ENCODE measurements at places on chromosomes 6 and 20.

GRCh38 chr6:31978831-31979230 lies 3.0 kb upstream of the C4A start:
- DNase-seq, result no peak

GRCh38 chr6:10481101-10481500 lies 40.0 kb upstream of the GCNT2 start:
- no peak for DNase-seq

- no peak for DNase-seq
Measured at GRCh38 chr6:5482619-5483018, 221.3 kb downstream of the FARS2 start.

DNA sequence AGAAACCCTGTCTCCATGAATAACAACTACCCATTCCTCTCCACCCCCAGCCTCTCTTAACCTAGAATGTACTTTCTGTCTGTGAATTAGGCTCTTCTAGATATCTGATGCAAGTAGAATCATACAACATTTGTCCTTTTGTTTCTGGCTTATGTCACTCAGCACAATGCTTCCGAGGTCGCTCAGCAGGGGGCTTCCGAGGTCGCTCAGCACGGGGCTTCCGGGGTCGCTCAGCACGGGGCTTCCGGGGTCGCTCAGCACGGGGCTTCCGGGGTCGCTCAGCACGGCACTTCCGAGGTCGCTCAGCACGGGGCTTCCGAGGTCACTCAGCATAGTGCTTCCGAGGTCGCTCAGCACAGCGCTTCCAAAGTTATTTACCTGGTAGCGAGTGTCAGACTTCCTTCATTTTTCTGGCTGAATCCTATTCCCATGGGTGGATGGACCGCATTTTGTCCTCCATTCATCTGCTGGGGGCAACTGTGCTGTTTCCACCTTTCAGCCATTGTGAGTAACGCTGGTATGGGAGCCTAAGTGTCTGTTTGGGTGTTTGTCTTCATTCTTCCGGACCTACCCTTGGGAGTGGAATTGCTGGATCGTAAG lies 31.0 kb upstream of the BHLHE23 start:
- DNase-seq, result no peak

- no peak for DNase-seq
Measured at GRCh38 chr6:137323860-137324259, 104.7 kb upstream of the IFNGR1 start.

DNA sequence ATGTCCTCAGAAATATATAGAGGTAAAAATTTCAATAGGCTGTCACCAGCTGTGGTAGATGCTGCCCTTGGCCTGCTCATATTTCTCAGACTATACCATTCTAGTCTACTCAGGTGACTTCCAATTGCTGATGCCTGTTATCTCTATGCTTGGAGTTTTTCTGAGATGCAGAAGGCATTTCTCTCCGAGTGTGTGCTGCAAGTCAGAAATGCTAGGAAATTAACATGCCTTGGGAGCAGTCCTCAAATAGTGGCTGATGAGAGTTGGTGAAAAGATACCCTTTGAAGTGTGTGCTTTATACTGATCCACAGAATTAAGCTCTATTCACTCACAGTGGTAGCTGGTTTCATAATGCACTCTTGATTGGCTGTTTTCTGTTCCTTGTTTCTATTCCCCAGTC lies 43.2 kb upstream of the PKIB start:
- no peak for DNase-seq

GRCh38 chr20:12531626-12532025 lies 477.1 kb upstream of the SPTLC3 start:
- no peak for DNase-seq

GRCh38 chr6:156686301-156686994 lies 90.7 kb upstream of the ARID1B start:
- DNase-seq, result peak; percentile 45

DNA sequence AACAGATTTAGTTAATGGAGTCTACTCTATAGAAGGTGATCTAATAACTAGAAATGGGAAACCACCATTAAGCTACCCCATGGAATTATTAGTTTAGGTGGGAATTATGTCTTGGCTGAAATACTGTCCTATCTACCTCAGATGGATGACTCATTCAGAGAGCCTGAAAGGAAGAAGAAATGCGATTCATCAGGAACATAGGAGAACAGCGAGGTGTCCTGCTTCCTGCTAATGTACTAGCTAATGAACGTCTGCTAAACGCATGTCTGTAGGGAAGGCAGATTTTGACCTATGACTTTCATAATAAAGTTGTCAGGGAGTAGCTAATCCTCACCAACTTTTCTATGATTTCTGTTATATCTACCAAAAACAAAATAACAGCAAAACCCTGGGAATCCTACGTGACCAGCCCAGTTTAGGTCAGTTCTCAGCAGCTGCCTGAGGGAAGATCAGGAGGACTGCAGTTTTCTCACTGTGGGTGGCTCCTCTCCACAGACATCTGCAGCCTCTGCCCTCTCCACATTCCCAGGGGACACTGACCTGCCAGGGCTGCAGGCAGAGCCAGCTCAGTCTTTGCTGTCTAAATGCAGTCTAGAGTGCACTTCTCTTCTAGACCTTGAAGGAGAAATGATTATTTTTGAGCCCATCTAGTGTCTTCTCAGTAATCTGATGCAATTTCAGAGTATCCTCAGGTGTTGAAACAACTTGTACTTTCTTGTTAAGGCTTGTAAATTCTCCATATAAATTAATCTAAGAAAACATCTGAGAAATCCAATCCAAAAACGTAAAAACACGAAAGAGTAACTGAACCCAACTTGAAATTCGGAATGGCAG lies 18.1 kb upstream of the SFT2D1 start:
- peak; percentile 56 for DNase-seq

DNA sequence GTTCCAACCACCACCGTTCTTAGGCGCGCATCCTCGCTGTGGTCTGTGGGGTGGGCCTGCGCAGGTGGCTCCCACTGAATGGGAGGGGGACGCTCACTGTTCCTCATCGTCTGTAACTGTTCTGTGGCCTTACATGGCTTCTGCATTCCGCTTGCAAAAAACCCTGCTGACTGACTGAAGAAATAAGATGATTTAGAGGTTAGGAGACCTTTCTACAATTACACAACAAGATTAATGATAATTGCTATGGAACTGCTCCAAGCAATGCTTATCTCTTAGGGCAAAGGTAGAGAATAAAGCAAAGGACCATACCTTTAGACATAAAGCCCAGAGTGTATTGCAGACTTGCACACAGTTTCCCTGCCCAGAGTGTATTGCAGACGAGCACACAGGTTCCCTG lies 14.4 kb upstream of the DACT2 start:
- no peak for DNase-seq

- DNase-seq, result no peak
Measured at GRCh38 chr20:62401331-62401779, 5.7 kb downstream of the CABLES2 start.

DNA sequence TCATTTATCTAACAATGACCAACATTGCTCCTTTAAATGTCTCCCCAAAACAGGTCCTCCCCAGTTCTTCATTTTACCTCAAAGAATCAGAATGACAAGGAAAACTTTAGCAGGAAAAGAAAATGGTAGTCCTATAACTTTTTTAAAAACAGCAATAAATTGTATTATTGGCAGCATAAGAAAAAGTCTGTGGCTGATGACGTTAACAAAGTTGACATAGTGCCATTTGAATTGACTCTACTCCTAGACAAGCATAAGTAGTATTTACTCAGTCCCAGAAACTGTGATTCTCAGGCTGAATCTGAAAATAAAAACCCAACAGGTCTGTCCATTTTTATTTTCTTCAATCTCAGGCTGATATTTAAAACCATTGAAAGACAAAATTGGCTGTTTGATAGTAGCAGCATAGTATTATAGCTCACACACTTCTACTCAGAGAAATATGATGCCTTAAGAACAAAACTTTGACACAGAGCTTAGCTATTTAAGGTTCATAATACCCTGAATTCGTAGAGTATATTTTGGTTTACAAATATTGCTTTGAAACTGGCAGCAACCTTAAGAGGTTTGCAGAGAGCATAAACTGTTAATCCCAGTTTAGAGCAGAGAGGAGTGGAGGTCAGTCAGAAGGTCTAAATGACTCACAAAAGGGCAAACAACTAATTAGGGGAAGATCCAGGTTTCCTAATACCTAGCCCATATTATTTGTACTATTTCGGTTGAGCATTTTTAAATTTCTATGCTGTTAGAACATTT lies 35.0 kb upstream of the TENT5A start:
- DNase-seq, result peak; percentile 59

- no peak for DNase-seq
Measured at GRCh38 chr6:155491421-155491820, 35.8 kb upstream of the NOX3 start.

GRCh38 chr20:51600016-51600420 lies 57.5 kb upstream of the NFATC2 start:
- no peak for DNase-seq

All from inflammatory macrophage treated with lipopolysaccharide for 4 hours (primary cell).